EH (cell line): ENCODE measurements at places on chromosomes 3 and 15.
A peak's percentile ranks its signal among the peaks of the same experiment; 100 is the strongest.

- peak; percentile 55 for DNase-seq
These were observed 51.6 kb downstream of the TP53BP1 start for GRCh38 chr15:43441316-43441715.

GRCh38 chr3:182809531-182809930 lies 16.2 kb downstream of the ATP11B start:
- peak; percentile 64 for DNase-seq

DNA sequence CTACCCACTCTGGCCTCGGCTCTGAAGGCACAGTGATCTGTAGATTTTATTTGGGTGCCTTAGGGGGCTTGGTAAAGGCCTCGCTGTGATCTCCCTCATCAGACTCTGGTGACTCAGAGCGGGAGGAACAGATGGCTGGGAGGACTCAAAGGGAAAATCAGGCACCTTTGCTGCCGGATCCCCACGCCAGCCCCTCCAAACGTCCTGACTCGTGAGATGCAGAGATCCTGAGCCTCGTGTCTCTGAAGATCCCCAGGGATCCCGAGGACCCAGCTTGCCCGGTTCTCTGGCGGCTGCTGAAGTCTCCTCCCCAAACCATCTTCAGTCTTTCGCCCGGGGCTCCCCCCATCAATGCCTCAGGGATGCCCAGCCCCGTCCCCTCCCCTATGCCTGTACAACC lies 32.8 kb downstream of the MUC20 start:
- no peak for DNase-seq

- DNase-seq: no peak
These were observed 445.2 kb upstream of the MDFIC2 start for GRCh38 chr3:70757658-70758057.

DNA sequence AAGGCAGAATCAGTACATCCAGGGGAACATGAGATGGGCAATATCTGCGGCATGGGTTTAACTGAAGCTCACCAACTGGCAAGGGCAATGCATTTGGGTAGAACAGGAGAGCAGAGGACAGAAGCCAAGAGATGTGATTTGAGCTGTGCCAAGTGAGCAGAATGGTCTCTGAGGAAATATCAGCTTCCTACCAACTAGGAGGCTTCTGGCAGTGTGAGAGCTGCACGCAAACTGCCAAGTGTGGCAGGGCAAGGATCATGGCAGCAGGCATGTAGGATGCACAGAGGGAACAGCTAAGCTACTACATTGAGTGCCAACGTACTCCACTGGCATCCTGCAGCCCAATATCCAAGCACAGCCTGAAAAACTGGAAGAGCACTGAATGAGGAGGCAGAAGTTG lies 1036.5 kb downstream of the TUSC7 start:
- DNase-seq: no peak

DNA sequence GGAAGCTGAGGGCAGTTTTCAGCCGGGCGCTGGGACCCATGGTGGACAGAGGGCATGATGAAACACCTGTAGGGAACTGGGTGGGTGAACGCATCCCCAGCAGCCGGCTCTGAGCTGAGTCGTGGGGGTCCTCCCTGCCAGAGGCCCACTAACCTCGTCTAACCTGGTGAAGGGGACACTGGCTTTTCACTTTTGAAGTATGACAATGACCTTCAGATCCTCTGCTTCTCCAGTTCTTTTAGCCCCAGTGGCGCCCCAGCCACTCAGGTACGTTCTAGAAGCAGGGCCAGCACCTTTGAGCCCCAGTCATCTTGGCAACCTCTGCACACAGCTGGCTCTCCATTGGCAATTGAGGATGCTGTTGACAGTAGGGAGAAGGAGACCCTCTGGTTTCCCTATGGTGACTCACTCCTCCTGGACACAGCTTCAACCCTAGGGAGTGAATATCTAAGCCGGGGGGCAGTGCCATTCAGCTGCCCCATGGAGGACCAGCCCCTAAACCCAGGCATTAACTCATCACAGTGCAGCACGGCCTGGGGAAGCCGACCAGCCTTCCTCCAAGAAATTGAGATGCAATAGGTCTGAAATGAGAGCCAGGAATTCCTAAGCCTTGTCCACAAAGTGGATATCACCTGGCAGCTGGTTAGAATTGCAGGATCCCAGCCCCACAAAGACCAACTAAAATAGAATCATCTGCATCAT lies 46.1 kb downstream of the CMTM6 start:
- no peak for DNase-seq

GRCh38 chr3:144257381-144257780 lies 285.8 kb downstream of the DIPK2A start:
- DNase-seq: no peak

- peak; percentile 60 for DNase-seq
These were observed 112.1 kb downstream of the TNIK start for GRCh38 chr3:171348121-171348520.

- no peak for DNase-seq
These were observed 25.5 kb downstream of the MGLL start for GRCh38 chr3:127796831-127797150.

- no peak for DNase-seq
These were observed 101.0 kb downstream of the CHL1 start for GRCh38 chr3:297585-297984.

DNA sequence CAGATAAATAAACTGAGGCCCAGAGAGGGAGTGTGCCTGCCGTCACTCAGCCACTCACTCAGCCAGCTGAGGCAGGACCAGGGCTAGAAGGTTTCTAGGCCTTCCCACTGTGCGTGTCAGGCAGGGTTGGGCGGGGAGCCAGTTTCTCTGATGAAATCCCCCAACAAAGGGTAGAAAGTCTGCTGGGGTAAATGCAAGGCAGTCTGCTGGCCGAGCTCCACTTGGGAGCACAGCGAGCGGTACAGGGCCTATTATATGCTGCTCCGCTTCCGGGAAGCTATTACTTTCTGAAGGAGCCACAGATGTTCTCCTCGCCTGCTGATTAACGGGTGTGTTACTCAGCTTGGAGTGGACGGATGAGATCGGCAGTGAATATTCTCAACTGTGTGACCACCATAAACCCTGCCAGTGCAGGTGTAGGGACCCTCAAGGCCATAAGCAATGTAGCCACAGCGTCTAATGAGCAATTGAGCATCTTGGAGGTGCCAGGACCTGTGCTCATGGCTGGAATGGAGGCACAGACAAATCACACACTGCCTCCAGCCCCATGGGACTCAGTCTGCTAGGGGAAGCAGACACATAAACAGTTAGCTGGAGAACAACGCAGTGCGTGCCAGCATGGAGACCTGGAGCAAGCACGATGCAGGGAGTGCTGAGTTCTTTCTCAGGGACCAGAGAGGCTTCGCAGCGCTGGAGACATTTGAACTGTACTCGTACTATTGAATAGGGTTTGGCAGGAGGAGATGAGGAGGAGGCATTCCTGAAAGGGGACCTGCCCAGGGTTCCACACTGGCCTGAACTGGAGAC lies 42.1 kb downstream of the CORO2B start:
- DNase-seq: peak; percentile 98

- peak; percentile 84 for DNase-seq
These were observed 66.0 kb upstream of the CMSS1 start for GRCh38 chr3:99751649-99752048.

GRCh38 chr3:151899996-151900395 lies 26.6 kb downstream of the SUCNR1 start:
- DNase-seq: no peak

- DNase-seq: peak; percentile 82
These were observed 46.6 kb downstream of the ZFAND6 start for GRCh38 chr15:80106051-80106450.

GRCh38 chr3:100260081-100260684 lies 609 bp upstream of the TBC1D23 start:
- DNase-seq: peak; percentile 44

DNA sequence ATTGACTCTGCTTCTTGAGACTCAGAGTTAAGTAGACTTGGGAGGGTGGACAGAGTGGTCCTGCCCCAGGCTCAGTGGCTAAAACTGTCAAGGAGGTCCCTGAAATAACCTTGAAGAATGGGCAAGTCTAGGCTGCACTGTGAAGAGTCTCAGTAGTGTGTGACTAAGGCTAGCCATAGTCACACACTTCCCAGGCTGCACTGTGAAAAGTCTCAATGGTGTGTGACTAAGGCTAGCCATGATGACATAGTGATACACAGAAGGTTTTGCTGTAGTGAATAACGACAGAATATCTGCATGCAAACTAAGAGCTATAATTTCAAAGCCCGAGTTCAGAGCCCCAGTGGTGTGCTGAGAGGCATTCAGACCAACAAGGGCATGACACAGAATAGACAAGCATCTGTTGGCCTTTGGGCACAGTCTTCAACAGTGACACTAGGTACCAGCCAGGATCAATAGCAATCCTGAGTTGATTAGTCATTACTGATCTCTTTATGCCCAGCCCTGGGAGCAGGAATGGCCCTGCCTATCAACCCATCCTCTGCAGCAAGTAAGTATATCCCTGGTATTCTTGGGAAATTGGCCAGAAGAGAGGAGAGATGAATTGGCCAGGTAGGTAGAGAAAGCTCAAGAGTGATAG lies 72.4 kb upstream of the BBX start:
- DNase-seq: peak; percentile 21
